GM12878 (cell line): ENCODE measurements at places on chromosomes 6 and 20. TPM values are rescaled to one million over a fixed set of nuclear protein-coding genes. Genes with fewer than 3 reads are reported as not detected.

GRCh38 chr20:43017241-43018030 lies 172.3 kb downstream of the PTPRT start:
- DNase-seq: no peak
- H3K27me3 ChIP-seq: no peaks in the 10 kb centered on the region
- H3K27ac ChIP-seq: no peak overlapping the region
- no peaks in the 10 kb centered on the region for H3K4me1 ChIP-seq

DNA sequence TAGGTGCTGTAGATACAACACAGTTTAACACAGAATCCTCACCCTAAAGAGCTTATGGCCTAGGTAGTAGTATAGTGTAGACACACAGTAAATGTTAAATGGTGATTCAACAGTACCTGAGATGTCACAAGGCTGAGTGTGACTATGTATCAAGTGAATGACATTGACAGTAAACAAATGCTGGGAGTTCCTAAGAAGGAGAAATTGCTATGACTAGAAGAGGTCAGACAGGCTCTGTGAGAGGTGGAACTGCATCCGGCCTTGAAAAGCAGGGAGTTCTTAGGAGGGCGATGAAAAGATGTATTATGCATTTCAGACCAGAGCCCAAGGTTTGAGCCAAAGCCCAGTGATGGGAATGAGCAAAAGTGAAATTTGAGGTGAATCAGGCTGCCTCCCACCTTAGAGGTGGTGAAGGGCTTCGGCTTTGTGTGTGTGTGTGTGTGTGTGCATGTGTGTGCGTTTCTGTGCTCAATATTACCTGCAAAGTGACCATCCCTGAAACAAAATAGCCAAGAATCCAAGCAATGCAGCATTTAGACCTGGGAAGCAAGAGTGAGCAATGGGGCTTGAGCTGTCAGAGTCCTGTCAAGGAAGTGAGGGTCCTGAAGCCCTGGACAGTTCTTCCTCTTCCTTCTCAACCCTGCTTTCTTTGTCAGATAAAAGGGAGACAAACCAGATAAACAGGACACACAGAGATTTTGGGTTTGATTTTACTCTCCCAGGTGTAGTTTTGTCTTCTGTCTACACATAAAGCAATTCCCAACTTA lies 32.3 kb upstream of the CITED2 start:
- no peaks in the 10 kb centered on the region for H3K4me1 ChIP-seq
- DNase-seq: no peak
- H3K4me3 ChIP-seq: no peak overlapping the region
- no peaks in the 10 kb centered on the region for H3K27me3 ChIP-seq

GRCh38 chr6:57252975-57253374 lies 30.9 kb upstream of the RAB23 start:
- DNase-seq: no peak
- H3K36me3 ChIP-seq: no peaks in the 10 kb centered on the region
- H3K27ac ChIP-seq: no peak overlapping the region
- H3K4me1 ChIP-seq: no peaks in the 10 kb centered on the region
- no peak overlapping the region for H3K4me3 ChIP-seq

DNA sequence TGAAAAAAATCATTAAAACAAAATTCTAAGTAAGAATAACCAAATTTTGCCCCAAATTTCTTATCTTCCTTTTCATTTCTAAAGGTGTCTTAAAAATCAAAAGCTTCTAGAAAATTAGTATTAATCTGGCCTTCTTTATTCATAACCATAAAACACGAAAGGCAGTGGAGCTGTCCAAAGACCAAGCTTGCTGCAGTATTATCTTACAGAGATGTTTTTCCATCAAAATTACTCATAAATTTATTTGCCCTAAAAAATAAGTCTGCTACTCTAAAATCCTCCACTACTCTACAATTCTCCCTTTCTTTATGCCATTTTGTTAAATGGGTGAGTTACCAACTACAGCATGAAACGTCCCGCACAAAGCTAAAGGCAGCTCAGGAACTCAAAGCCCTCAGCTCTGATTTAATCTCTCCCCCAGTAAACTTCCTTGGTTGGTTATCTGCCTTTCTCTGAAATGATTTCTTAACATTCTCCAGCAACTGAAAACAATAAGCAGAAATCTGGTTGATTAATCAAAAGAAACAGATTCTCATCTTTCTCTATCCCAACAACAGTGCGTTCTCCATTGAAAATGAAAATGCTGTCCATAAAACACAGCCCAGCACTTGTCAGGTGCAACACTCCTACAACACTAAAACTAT lies 2.1 kb downstream of the USP49 start:
- no peak overlapping the region for H3K27ac ChIP-seq
- no peaks in the 10 kb centered on the region for H3K27me3 ChIP-seq
- no peak overlapping the region for H3K4me3 ChIP-seq
- H3K36me3 ChIP-seq: no peaks in the 10 kb centered on the region
- H3K4me1 ChIP-seq: peaks cover 6% of the 10 kb centered on the region; the same call in 1 of the 2 replicates
- DNase-seq: no peak

- DNase-seq: no peak
- H3K36me3 ChIP-seq: no peaks in the 10 kb centered on the region
- no peak overlapping the region for H3K27ac ChIP-seq
- no peak overlapping the region for H3K4me3 ChIP-seq
- no peaks in the 10 kb centered on the region for H3K27me3 ChIP-seq
Observed at GRCh38 chr6:163750431-163751031, 336.0 kb downstream of the QKI start.

DNA sequence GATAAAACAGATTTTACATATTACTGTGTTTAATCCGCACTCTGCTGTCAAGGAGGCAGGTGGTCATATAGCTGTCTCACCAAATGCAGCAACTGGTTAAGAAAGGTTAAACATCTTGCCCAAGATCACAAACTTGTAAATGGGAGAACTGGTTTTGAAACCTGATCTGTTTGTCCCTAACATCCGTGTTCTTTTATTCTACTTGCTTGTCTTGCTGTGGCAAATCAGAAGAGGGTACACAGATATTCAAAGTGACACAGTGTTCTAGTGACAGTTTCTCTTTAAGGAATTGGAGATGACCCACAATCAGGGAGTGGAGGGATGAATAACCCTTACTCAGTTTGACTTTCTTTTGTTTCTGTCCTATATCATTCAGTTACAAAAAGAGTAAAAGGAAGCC lies 83.0 kb upstream of the SGK1 start:
- H3K36me3 ChIP-seq: no peaks in the 10 kb centered on the region
- no peaks in the 10 kb centered on the region for H3K27me3 ChIP-seq
- H3K4me3 ChIP-seq: no peak overlapping the region
- DNase-seq: no peak

GRCh38 chr6:166253778-166254204 lies 54.4 kb downstream of the PRR18 start:
- peaks cover 4% of the 10 kb centered on the region; the same call in 1 of the 2 replicates for H3K27me3 ChIP-seq
- DNase-seq: no peak
- peak overlapping the region; percentile 25; the same call in 1 of the 2 replicates for H3K4me3 ChIP-seq
- H3K4me1 ChIP-seq: peaks cover 5% of the 10 kb centered on the region
- no peak overlapping the region for H3K27ac ChIP-seq
- no peaks in the 10 kb centered on the region for H3K36me3 ChIP-seq

- peak overlapping the region; percentile 94 for H3K4me3 ChIP-seq
- peak overlapping the region; percentile 92 for H3K27ac ChIP-seq
- H3K27me3 ChIP-seq: no peaks in the 10 kb centered on the region
- H3K36me3 ChIP-seq: peaks cover 13% of the 10 kb centered on the region
- peaks cover 26% of the 10 kb centered on the region for H3K4me1 ChIP-seq
Observed at GRCh38 chr6:43172104-43173007, 1.3 kb downstream of the SRF start.

- H3K4me1 ChIP-seq: no peaks in the 10 kb centered on the region
- no peak for DNase-seq
- H3K4me3 ChIP-seq: no peak overlapping the region
- H3K27ac ChIP-seq: no peak overlapping the region
- H3K36me3 ChIP-seq: no peaks in the 10 kb centered on the region
Observed at GRCh38 chr6:64712606-64713005, 994.4 kb downstream of the EYS start.

DNA sequence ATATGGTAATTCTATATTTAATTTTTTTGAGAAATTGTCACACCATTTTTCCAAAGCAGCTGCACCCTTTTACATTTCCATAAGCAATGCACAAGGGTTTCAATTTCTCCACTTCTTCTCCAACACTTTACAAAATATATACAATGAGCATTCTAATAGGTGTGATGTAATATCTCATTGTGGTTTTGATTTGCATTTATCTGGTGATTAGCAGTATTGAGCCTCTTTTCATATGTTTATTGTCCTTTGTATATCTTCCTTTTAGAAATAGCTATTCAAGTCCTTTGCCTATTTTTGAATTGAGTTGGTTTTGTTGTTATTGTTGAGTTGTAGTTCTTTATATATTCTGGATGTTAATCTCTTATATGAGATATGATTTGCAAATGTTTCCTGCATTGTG lies 47.6 kb upstream of the HBS1L start:
- no peaks in the 10 kb centered on the region for H3K27me3 ChIP-seq
- H3K27ac ChIP-seq: no peak overlapping the region
- no peaks in the 10 kb centered on the region for H3K36me3 ChIP-seq
- H3K4me3 ChIP-seq: no peak overlapping the region
- no peak for DNase-seq
- no peaks in the 10 kb centered on the region; the same call in 1 of the 2 replicates for H3K4me1 ChIP-seq

DNA sequence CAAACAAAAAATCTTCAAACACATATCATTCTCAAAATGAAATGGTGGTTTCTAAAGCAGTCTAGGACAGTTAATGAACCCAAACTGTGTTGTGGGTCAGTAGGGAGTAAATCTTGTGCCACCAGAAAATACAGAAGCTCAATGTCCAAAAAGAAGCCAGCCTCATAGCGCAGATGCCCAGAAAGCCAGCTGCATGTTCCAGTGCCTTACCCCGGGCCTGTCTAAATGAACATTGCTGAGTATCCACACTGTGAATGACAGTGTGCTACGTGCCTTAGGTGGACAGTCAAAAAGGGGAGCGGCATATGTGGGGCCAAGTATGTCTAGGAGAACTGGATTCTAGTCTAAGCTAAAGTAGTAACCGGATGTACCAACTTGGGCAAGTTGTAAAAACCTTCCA lies 10.9 kb downstream of the FYN start:
- H3K36me3 ChIP-seq: no peaks in the 10 kb centered on the region; the same call in 1 of the 2 replicates
- DNase-seq: no peak
- no peak overlapping the region for H3K27ac ChIP-seq
- H3K4me3 ChIP-seq: no peak overlapping the region

DNA sequence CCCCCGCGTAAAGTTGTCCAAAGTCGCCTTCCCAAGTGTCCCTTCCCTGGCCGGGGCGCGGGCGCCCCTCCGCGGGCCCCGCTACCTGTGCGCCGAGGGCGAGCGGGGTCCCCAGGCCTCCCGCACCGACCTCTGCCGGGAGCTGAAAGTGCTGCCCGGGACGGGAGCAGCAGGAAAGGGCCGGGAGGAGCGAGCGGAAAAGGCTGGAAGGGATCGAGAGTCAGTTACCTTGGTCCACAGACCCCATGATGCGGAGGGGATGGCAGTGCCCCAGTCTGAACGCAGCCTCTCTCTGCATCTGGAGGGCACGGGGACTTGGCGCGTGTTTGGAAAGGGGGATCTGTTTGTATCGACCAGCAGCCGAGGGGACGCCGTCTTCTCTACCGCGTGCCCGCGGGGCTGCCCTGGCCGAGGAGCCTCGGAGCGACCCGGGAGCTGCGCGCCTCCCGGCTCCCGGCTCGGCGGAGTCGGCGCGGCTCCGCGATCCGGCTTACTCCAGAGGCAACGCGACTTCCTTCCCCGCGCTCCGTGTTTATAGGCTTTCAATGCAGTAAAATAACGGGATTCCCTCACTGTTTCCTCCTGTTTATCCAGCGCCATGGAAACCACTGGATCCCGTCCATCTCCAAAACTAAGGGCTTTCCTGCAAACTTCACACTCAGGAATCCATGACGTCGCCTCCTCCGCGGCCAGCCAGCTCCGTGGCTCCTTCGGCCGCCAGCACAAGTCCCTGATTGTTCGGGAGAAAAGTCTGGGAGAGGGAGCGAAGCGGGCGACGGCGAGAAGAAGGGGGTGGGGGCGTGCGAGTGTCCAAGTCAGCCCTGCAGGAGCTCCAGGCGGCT lies 20.0 kb upstream of the NFATC2 start:
- peaks cover 33% of the 10 kb centered on the region for H3K27me3 ChIP-seq
- no peaks in the 10 kb centered on the region; the same call in 1 of the 2 replicates for H3K4me1 ChIP-seq
- H3K4me3 ChIP-seq: peak overlapping the region; percentile 22; the same call in 1 of the 2 replicates
- H3K36me3 ChIP-seq: no peaks in the 10 kb centered on the region

- H3K36me3 ChIP-seq: no peaks in the 10 kb centered on the region
- DNase-seq: no peak
- H3K4me1 ChIP-seq: peaks cover 19% of the 10 kb centered on the region
- H3K27me3 ChIP-seq: no peaks in the 10 kb centered on the region
Observed at GRCh38 chr6:139161169-139161568, 26.3 kb downstream of the HECA start.

DNA sequence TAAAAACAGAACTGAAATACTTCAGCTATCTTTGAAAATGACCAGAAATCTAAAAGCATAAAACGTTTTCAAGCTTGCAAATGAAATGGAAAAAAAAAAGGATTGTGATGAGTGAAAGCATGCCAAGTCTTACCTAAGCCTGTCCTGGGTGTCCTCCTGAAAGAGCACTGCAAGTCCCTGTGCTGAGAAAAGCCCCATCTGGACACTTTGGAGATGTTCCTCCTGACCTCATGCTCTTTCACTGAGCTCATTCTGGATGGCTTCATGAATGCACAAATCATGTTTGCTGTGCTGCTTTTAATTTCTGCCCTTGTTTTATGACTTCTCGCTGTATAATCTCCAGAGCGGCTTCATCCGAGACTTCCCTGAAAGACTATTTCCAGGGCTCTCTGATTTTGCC lies 136.0 kb downstream of the SOD2 start:
- DNase-seq: no peak
- no peaks in the 10 kb centered on the region for H3K36me3 ChIP-seq
- no peak overlapping the region for H3K27ac ChIP-seq
- no peaks in the 10 kb centered on the region for H3K4me1 ChIP-seq

DNA sequence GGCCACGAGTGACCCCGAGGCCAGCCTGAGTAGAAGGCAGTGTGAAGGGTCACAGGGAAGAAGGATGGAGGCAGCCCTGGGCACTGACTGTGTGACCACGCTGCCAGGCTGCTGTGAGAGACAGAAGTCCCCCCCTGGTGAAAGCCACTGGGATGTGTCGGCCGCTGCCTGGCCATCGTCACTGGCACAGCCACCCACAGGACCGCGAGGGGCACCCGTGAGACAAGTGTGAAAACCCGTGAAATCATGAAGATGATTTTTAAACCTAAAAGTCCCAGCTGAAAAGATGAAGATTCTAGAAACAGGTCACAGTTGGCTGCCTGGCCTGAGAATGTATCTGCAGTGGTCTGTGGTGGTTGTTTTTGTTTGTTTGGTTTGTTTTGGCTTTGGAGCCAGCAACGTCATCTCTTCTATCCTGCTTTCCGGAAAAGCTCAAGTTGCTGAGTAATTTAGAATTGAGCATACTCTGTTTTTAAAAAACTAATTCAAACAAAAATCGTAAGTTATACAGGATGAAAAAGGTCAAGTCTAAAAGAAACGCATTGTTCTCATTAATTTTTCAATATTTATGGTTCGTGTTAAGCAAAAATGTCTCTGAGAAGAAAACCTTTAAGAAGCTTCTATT lies 94.7 kb downstream of the HUS1B start:
- no peaks in the 10 kb centered on the region for H3K4me1 ChIP-seq
- no peaks in the 10 kb centered on the region for H3K27me3 ChIP-seq
- DNase-seq: no peak
- H3K36me3 ChIP-seq: peaks cover 5% of the 10 kb centered on the region
- H3K27ac ChIP-seq: no peak overlapping the region

Gene MROH8
- 1.5 and 2.3 TPM in 2 replicates for total RNA-seq

Gene NRM
- total RNA-seq: 39.0 and 39.3 TPM in 2 replicates

Gene PGC
- total RNA-seq: 0.26 and 1.2 TPM in 2 replicates

Gene OXT
- total RNA-seq: not detected in 2 replicates

Gene DEF6
- total RNA-seq: 58.1 and 66.3 TPM in 2 replicates

Gene HNF4A
- 0.16 and 0.21 TPM in 2 replicates for total RNA-seq

Gene BHLHE23
- 0.33 TPM in 1 of 2 replicates, not detected in the other for total RNA-seq

Gene IER3
- total RNA-seq: 65.8 and 80.7 TPM in 2 replicates

Gene ELOVL2
- total RNA-seq: not detected in 2 replicates

Gene RTN4IP1
- total RNA-seq: 9.6 and 9.9 TPM in 2 replicates

Gene HLA-DPB1
- 481 and 486 TPM in 2 replicates for total RNA-seq
